ENCODE measurements at places on chromosomes 2 and 18.

GRCh38 chr2:15313657-15314056 lies 247.5 kb downstream of the NBAS start:
- DNase-seq = no peak

DNA sequence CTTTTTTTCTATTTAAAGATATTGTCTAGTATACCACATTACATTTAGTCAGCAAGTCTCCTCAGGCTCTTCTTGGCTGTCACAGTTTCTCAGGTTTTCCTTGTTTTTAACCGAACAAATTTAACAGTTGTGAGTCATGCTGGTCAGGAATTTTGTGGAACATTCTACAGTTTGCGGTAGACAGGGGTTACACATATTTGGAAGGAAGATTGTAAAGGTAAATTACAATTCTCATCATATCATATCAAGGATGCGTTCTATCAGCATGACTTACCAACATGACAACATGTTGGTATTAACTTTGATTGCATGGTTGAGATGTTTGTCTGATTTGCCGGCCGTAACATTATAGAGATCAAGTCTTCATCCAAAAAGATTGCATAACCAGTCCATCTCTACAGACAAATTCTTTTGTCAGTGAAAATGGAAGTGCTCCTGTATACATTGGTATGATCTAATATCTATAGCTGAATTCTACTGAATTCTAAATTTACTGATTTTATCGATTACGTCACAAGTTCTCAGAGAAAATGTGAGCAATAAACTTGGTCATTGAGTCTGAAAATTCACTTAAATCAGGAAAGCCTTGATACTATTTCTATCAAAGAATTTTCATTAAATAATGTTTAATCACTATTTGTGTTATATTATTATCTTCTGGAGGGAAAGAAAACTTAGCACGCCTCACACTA lies 664.4 kb upstream of the SLC8A1 start:
- DNase-seq = no peak

GRCh38 chr18:75198036-75198435 lies 10.9 kb downstream of the PTGR3 start:
- DNase-seq = no peak

DNA sequence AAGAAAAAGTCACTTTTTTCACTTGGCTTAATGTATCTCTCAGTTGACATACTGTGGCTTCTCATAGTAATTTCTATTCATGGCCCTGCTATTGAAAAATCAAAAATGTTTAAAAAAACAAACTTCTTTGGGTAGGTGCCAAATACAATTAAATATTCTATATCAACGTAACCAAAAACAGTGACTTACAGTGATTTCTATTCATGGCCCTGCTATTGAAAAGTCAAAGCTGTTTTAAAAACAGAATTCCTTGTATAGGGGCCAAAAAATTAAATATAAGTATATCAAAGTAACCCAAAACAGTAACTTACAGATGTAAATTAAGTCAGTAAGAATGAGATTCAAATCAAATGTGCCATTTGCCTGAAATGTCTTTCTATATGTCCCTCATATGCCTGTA lies 31.4 kb upstream of the CD302 start:
- no peak for DNase-seq

DNA sequence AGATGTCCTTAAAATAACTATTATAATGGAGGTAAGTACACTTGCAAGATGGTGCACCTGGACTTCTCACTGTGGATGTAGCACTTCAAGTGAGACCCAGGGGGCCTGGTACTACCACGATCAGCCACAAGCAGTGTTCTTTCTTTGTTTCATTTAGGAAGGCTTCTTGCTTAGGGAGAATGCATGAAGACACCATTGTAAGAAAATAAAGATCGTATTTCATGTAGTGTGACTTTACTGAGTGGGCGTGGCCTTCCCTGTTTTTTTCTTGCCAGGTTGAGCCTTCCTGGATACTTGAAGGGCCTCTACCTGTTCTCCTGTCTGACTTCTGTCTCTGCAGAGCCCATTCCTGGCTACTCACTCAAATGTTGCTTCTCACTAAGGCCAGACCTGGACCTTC lies 615.6 kb upstream of the SOX11 start:
- DNase-seq = no peak

DNA sequence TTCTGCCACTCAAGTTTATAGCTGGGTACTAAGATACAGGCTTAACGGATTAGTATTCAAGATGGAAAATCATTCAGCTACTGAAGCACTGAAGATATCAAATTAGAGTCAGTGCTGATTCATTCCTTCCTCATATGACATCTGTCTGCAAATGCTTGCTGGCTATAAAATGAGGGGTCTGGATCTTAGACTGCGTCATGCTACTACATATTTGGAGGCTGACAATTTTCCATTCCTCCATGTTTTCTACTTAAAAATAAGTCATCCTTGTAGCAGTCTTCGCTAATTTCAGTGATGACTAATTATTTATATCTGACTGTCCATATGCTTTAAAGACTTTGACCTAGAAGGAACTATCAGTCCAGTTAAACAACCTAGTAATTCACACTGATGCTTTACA lies 233.4 kb downstream of the RIT2 start:
- DNase-seq = no peak

DNA sequence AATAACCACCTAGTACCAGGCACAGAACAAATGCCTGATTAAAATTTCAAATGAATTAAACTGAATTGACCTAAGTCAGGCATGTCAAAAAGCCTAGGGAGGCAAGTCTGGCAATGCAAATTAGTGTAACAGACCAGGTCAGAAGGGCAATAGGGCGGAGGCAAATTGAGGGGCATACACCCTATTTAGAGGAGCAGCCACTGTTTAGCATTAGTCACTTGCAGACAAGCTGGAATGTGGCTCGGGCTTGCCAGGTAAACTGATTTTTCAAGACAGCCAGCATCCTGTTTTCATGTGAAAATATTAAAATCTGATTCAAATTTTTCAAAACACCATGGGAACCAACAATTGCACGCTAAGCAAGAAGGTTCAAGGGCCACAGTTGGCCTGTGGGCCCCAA lies 160.3 kb downstream of the EN1 start:
- DNase-seq = no peak

GRCh38 chr2:102206666-102207341 lies 20.0 kb downstream of the IL1RL2 start:
- no peak for DNase-seq

- no peak for DNase-seq
Observed at GRCh38 chr2:49940626-49941025, 786.3 kb upstream of the FSHR start.

DNA sequence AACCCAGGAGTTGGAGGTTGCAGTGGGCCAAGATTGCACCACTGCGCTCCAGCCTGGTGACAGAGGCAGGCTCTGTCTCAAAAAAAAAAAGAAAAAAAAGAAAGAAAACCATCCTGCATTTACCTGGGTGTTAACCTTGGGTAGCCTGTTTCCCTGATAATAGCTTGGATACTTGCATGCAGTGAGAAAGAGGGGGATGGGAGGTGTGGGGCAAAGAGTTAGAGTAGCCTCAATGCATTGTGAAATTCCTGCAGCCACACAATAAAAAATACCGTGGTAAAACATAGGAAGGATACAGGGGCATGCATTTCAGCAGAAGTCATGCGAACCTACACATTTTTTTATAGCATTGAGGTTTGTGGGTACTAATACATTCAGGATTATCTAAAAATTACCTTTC lies 76.6 kb upstream of the ZNF516 start:
- DNase-seq = no peak

- no peak for DNase-seq
Observed at GRCh38 chr18:62339106-62339988, 14.2 kb downstream of the TNFRSF11A start.

DNA sequence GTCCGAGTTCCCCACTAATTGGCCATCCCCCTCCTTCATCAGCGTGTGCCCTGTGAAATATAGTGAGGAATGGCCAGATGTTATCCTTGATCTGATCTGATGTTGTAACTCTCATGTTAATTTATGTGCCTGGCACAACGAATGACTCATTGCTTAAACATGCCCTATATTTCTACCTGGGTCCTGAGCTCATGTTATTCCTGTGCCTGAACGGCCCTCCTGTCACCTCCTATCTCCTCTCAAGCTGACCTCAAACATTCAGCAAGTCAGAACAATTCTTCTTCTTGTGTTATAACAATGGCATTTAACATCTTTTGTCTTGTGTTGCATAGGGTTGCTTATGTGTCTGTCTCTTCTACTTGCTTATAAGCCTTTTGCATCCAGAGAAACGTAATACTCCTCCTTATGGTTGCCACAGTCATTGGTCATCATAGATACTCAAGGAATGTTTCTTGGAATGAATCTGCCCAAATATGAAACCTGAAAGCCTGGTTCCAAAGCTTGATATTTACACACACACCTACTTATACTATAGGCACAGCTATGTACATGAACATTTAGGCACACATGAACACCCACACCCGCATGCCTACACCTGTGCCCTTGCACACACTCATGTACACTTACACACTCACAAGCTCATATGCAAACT lies 80.2 kb upstream of the PHLPP1 start:
- DNase-seq = no peak

- no peak for DNase-seq
Observed at GRCh38 chr18:62678847-62679485, 36.4 kb upstream of the PHLPP1 start.

DNA sequence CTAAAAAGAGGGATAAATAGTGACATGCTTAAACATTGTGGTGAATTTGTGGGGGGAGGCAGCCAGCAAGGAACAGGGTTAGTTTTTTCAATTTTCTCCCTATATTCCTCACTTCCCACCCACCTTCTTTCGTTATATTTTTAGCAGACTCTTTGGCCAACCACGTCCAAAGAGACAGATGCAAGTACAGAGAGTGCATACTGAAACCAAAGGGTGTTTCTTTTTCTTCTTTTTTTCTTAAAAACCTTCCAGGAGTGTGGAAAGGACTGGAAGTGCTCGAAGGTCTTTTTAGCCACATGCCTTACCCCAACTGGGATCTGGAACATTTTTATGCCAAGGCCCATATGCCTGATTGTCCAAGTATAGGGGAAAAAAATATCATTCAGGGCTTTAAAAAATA lies 59.0 kb downstream of the TNP1 start:
- no peak for DNase-seq

DNA sequence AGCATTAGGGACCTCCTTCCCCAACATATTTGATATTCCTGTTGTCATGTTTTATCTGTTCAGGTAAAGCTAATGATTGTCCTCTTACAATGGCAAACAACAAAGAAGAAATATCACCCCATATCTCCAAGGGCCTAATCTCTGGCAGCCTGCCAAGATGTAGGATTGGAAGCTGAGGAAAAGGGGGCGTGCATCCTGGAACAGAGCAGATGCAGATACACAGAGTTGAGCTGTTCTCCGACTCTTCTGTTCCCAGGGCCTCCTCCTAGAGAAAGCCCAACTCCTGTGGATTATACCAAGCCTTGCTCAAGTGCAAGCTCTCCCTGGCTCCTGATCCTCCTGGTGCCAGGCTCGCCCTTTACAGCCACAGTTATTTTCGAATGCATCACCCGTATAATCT lies 35.2 kb upstream of the CD207 start:
- peak; percentile 12 for DNase-seq

DNA sequence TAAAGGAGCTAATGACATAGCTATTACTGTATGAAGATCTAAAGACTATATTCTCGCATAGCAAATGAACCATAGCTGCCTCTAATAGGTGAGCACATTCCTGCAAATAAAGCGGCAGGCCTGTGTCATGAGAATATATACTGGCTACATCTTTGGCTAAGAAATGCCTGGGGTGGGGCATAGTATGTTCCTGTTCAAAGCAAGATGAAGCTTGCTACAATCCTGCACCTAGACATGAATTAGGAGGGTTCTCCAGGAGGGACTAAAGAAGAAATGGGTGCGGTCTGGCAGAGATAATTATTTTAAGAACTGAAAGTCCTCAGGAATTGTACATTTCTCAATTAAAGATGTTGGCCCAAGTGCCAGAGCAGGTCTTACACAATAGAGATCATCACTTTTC lies 46.8 kb upstream of the PLA2R1 start:
- DNase-seq = no peak

DNA sequence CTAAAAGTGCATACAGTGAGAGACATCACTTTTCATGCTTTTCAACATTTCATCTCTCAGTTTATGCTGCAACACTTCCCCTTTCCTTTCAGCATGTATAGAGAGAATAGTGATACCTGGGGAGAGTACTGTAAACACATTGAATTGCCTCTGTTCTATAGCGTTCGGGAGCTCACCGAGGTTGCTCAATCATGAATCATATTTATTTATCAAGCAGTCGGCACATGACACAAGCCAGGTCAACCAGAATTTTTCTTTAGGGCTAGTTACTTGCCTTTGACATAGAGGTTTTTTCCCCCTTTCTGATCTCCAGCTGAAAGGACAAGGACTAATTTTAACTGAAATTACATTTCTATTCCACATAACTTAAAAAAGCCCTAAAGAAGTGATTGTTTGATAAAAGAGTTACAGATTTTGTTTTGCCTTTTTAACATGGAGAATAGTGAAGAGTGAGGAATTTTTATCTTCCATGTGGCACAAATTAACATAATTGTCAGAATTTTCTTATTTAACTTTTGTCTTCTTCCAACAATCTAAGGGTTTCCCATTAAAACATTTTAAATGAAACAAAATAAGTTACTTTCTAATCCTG lies 690.9 kb upstream of the TMEFF2 start:
- no peak for DNase-seq

DNA sequence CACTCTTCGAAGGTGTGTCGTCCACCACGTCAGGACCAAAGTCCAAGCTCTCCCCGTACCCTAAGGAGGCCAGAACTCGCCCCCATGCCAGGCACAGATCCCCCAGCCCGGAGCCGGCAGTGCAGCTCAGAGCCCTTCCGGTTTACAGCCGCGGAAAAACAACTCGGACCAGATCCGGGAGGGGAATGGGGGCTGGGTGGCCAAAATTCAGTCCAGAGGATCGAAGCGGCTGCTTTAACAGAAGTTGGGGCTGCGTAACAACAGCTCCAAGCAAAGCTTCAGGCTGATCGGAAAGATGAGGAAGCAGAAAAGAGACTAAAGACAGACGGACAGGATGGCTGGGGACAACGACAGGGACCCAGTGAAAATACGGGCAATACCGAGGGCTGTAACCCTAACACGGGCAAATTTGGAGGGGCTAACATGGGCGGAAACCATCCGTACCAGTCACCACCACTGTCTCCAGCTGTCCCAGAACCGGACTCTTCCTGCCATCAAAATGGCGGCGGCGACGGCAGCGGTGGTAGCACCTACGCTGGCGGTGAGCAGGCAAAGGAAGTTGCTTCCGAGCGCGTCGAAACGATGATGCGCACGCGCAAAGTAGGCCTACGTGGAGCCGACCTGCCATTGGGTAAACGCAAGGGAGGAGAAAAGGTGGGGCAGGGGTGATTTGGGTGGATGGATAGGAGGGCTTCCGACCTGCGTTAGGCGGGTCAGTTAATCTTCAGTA lies at the start of gene MMADHC:
MMADHC (minus strand) TSS at position 556 of the 730 bp plus-strand sequence. CDS start 678 bp downstream, outside the sequence.
- DNase-seq = peak; percentile 98

- DNase-seq = no peak
Observed at GRCh38 chr2:241857041-241857541, 1.6 kb downstream of the PDCD1 start.

- DNase-seq = no peak
Observed at GRCh38 chr18:75926811-75927210, 499.3 kb upstream of the SMIM21 start.

- DNase-seq = peak; percentile 56
Observed at GRCh38 chr2:9720352-9721093, 89.7 kb upstream of the YWHAQ start.

GRCh38 chr18:25798046-25798445 lies 292.4 kb downstream of the SS18 start:
- DNase-seq = no peak
